NCI-H446 (cell line): ENCODE measurements at places on chromosomes 12 and 14.

GRCh38 chr12:76020281-76020680, 11.3 kb downstream of the PHLDA1 start:
- no peak for DNase-seq

DNA sequence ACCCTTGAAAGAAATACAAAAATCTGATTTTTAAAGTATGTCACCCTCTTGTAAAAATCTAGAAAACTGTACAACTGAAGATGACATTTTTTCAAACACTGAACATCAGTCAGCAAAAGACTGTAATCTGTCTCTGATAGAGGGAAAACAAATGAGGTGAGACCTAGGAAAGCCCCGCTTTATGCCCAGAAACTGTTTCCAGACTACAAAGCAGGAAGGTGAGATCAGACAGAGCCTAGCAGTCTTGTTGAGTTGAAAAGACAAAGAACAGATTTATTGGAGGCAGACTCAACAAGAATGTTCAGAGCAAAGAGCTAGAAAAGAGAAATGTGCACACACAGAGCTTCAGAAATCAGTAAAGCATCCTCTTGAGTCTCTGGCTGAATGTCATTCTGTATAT, 873.6 kb downstream of the LRFN5 start:
- no peak for DNase-seq

DNA sequence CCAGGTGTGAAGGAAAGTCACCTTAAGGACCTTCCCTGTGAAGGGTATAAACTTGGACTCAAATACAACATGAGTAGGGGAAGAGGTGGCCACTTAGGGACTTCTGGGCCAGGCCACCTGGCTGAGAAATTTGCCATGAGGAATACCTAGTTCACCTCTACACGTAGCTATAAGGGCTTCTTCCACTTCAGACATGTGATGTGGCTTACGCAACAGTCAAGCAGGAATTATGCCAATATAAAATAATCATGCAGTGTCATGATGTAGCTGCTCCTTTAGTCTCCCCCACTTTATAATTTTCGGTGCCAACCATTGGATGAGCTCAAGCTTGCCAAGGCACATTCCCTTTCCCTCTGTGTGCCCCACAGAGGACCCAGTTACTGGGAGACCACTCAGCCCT, 166.6 kb upstream of the BCL2L14 start:
- no peak for DNase-seq

DNA sequence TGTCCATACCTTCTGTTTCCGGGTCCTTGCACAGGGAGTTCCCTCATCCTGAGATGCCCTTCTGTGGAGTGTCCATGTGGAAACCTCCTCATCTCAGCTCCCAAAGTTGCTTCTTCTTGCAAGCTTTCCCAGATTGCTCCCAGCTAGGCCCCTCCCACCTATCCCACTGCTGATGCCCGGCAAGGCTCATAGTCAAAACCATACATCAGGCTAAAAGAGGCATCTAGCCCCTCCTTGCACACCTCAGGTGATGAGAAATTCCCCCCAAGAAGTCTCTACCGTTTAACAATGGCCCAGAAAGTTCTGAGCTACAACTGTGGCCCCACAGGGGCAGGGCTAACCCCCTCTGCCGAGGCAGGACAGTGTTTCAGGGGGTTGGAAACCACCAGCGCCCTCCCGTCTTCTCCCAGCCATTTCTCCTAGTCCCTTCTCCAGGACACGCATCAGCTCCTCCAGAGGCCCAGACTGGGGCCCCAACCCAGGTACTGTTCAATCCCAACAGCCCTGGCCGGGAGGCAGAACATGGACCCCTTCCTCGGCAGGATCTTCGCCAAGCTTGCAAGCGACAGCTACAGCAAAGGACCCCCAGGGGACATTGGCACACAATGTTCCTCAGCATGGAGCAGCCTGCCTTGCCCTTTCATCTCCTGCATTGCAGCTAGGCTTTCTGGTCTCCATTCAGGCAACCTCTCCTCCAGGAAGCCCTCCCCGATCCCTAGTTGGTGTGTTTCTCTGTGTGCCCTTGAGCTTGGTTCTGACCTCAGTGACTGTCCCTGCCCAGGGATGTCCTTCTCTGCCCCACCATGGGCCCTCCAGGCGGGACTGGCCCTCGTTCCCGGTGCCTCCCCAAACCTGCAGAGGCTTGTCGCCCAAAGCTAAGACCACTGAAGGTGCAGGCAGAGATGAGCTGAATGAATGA, 4.5 kb upstream of the BEGAIN start:
- DNase-seq = no peak

DNA sequence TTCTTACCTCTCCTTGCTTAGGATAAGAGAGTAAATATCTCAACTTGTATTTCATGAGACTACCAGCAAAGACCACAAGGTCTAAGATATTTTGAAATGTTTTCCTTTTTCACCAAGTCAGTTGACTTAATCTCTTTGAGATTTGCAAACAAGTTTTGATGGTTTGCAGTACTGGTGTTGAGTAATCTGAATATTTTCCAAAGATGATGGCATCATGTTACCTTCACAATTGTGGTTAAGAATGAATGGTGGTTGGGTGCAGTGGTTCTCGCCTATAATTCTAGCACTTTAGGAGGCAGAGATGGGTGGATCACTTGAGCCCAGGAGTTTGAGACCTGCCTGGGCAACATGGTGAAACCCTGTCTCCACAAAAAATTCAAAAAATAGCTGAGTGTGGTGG, 225.7 kb downstream of the TMTC2 start:
- no peak for DNase-seq

DNA sequence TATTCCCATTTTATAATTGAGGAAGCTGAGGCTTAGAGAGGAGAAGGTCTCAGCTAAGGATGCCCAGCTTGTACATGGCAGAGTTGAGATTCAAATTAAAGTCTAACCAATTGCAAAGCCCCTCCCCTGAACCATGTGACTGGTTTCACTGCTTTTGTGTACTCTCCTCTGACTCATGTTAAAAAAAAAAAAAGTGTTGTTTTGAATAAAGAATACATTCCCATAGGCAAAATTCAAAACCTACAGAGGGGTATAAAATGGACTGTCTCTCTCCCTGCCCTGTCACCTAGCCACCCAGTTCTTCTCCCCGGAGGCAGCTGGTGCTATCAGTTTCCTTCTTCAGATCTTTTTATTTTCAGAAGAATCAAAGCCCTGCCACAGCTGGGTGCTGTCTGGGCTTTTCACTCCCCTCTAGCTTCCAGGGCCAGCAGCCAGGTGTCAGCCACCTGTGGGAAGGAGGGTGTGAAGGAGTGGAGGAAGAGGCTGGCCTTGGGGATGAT, 5.4 kb downstream of the PSMD9 start:
- DNase-seq = no peak

DNA sequence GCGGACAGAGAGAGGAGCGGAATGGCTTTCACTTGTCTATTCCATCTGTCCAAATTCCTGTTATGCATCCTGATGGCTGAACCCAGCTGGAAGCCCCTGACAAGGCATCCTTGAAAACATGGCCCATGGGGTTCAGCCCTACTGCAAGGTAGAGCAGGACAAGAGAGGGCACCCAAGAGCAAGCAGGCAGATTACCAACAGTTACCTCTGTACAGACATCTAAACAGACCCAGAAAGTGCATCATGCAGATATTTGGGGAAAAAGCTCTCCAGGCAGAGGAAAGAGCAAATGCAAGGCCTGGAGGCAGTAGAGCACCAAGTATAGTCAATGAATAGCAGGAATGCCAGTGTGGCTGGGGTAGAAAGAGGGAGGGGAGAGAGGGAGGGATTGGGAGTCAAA, 407.5 kb downstream of the PCNX1 start:
- no peak for DNase-seq

DNA sequence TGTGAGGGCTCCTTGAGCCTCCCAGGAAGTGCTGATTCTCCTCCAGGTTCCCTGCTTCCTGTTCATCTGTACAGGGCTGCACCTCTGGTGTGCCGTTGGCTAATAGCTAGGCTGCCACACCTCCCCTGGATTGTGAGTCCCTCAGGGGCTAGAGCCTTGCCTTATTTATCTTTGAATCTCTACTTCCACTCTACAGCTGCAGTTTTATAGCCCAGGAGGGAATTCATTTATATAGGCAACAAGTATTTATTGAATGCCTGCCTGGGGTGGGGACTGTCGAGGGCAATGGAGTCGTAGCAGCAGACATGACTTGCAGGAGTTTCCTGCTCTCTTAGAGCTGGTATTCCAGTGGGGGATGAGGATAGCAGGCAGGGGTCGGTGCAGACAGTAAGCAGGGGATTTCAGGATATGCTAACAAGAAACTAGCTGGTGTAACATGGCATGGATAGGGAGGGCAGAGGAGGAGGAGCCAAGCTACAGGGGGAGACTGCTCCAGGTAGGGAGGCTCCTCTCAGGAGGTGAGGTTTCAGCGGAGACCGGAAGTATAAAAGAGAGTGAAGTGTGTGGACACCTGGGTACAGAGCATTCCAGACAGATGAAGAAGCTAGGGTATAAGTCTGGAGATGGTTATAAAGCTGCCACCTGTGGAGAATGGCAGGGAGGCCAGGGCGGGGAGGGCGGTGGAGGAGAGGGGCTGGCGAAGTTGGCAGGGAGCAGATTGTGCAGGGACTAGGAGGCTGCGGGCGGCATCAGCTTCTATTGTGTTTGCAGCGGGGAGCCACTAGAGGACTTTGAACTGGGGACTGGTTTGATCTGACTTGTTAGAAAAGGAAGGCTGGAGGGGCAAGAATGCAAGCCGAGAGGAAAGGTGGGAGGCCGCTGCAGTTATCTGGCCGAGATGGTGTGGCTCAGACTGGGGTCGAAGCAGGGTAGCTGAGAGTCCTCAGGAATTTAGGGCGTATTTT, 17.2 kb downstream of the USP30 start:
- no peak for DNase-seq

DNA sequence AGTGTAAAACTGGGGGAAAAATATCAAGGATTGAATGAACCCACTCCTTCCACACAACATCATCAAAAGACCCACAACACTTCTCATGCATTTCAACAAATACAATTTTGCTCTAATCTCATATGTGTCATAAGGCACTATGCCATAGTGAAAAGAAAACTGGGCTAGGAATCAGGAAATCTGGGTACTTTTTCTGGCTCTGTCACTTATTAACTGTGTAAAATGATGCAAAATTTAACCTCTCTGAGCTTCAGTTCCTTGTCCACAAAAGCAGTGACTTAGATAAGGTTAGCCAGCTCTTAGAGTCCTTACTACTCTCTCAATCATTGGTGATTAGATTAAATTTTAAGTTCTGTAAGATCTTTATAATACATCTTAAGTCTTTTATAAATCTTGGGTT, 250.5 kb upstream of the SOX5 start:
- peak; percentile 55 for DNase-seq

DNA sequence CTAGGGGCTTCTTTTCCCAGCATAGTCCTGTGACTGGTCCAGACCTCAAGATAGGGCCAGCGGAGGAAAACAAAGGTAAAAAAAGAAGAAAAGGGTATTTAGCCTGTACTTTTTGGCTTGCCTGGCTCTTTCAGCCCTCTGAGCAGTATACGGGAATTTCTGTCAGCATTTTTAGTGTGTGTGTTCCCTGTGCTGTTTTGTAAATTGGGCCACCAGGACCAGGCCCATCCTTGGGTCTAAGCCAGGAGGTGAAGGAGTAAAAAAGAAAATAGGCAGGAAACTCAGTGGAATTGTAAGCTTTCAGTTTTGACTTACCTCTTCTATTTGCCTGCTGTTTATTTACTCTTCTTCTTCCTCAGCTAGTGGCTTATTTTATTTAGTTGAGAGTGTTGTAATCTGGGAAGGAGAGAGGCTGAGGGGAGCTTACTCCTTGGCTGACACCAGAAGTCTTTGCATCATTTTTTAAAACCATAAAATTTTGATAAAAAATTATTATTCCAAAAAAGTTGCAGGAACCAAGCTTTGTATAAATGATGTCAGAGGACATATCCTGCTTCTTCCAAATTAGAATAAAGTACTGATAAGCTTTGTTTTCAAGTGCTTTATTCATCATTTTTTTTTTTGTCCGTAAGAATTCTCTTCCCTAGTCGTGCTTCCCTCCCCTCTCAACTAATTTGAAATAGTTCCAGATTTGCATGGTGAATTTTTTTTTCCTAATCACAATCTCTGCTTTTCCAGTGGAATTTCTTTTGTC, 63.7 kb downstream of the DIP2B start:
- no peak for DNase-seq

GRCh38 chr12:94856324-94856723, 147.2 kb downstream of the NDUFA12 start:
- DNase-seq = no peak

DNA sequence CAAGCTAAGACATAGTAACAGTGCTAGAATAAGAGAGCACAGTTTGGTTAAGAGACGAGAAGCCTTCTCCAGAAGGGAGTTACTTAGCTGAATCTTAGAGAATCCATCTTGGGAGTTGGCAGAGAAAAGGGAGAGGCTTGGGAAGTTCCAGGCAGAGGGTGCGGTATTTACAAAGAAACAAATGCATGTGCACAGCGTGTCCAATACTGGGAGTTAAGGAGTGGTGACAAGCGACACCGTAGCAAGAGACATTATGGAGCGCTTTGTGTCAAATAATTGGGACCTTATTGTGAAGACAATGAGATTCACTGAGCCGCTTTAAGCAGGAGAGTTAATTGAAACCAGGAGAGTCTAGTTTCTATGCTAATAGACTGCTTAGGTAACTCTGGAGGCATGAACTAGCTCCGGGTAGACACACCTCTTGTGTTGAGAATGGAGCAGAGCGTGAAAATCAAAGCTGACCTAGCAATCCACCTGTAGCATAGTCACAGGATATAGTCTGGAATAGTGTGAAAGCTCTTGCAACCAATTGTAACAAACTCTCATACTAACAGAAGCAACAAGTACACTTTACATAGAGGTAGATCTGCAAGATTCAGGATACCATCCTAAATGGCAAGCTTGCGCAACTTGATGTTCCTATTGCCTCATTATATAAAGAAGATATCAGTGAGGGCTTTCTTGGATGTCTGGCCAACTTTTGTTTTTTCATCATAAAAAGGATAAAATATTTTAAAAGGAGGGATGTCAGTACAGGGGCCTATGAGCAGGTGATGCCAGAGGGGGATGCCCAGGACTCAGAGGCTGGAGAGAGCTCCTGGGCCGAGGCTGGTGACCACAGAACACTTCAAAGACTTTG, 5.3 kb downstream of the ALDH1L2 start:
- no peak for DNase-seq

GRCh38 chr12:132276066-132276826, 53.1 kb downstream of the GALNT9 start:
- DNase-seq = no peak

DNA sequence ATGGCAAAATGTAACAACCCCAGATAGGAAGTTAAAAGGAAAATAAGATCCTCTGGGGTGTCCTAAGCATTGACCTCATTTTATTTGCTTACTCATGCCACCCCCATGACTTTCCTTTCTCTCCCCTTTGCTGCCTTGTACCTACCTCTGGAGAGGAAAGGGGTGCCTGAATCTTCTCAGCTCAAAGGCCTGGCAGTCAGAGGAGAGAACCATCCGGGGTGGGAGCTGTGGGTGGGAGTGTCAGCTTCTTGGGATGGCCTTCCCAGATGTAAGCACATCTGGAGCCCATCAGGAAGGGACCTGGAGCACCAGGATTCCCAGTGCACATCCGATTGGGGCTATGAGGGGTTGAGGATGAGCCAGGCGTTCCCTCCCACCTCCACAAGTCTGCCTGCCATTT, 5.2 kb upstream of the ITGA5 start:
- no peak for DNase-seq
